ENCODE measurements at places on chromosomes 6 and 20.

- no peak for DNase-seq
Observed at GRCh38 chr6:152572338-152573088, 64.6 kb downstream of the SYNE1 start.

DNA sequence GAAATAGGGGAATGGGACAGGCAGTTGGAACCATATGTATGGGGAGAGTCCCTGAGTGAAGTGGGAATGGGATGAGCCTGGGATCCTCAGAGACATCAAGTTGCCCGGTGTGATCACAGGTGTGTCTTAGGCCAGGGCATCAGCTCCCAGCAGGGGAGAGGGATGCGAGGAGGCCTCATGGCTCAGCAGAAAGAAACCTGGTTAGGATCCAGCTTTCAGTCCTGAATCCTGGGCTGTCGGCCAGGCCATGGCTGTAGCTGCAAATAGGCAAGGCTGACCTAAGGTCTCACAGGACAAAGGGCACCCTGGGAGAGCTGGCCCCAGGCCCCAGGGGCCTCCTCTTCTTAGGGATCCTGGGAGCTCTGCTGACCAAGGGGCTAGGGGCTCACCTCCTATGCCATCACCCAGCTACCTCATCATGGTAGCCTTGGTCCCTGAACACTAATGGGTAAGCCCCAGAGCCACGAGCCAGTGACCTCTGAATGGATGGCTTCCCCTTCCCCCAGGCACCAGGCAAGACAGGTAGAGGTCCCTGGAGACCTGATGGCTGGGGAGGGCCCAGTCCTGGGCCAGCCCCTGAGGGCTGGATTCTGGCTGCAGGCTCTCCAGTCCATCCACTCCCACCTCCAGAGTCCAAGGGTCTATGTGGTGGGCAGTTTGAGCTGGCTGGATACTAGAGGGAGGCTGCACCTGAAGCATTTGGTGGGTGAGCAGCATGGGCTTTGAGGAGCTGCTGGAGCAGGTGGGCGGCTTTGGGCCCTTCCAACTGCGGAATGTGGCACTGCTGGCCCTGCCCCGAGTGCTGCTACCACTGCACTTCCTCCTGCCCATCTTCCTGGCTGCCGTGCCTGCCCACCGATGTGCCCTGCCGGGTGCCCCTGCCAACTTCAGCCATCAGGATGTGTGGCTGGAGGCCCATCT, at the start of gene SLC22A7:
Gene SLC22A7 (plus strand): TSS at position 617 of the 921 bp plus-strand sequence. CDS start 99 bp downstream, at position 716.
- DNase-seq, result no peak

GRCh38 chr6:73579389-73579788, 58.6 kb upstream of the EEF1A1 start:
- DNase-seq, result no peak

DNA sequence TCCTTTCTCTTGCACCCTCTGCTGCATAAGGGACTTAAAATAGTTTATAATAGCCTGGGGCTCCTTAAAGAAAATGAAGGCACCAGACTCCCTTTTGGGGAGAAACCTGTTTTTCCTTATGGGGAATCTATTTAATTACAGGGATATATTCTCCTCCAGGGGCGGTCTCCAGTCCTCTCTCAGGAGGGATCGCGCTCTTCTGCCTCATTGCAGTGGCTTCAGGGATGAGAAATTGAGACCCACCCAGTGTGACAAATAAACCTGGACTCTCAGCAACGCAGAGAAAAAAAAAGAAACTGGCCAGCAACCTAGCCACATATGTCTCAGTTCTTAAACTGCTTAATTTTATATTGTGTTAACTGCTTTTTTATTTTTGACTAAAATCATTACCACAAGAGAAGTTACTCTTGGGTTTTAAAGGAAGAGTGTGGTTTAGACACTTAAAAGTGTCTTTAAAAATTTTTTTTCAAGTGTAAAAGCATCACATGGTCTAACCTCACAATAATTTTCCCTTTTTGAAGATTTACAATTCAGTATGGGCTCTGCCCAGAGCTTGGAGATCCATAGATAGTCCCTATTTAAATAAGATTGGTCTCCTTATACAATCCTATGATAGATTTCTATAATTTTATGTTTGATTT, 11.7 kb upstream of the GOPC start:
- no peak for DNase-seq

GRCh38 chr6:170199716-170200115, 91.2 kb downstream of the DLL1 start:
- no peak for DNase-seq

GRCh38 chr6:32105433-32105832, 3.7 kb downstream of the TNXB start:
- DNase-seq, result no peak

- DNase-seq, result no peak
Observed at GRCh38 chr20:34943808-34944567, 11.6 kb downstream of the GSS start.

GRCh38 chr6:153024709-153025017, 22.2 kb upstream of the MTRF1L start:
- DNase-seq, result no peak

- no peak for DNase-seq
Observed at GRCh38 chr20:61049684-61050083, 202.4 kb upstream of the CDH4 start.

DNA sequence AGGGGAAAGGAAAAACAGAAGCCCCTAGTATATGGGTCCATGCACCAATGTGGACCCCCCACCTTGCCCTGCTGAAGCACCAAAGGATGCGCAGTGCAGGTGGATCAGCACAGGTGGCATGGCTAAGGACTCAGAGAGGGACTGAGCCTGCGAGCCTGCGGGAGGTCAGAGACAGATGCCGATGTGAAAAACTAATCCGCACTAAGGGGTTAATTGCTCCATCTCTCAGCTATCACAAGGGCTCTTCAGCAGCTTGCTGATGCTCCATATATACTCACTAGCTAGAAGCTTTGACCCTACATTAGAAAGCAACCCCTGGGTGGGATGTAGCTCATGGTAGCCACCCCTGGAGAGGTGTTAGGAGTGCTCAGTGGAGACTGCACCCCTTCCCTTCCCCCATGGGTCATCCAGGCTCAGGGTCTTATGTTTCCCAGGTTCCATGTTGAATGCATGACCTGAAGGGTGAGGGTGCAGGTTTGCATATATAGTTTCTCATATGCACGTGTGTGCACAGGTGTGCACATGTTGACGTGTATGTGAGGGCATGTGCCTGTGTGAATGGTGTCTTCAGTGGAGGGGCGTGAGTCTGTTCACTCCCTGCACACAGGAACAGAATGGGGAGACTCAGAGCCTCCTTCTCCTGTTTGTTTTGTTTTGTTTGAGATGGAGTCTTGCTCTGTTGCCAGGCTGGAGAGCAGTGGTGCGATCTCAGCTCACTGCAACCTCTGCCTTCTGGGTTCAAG, 13.4 kb upstream of the IP6K3 start:
- no peak for DNase-seq

DNA sequence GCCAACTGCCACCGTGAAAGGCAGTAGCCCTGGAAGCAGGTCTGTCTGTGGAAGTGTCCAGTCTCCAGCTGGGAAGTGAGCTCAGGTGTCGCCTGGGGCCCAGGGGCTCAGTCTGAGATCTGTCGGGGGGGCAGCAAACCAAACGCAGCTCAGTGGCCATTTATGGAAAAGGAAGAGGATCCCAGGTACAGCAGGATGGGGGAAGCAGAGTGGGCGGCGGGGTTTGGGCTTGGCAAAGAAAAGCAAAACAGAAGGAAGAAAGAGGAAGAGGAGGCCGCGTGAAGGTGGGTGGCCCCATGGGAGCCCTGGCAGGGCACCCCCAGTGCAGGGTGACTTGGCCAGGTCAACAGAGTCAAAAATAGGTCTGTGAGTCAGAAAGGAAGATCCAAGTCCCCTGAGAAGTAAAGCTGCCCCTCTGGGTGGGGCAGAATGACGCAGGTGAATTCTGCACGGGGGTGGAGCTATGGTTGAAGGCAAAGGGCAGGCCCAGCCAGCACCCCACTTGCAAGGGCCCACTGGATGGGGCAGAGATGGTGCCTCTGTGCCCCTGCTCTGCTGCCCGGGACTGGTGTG, 5.3 kb downstream of the PXDC1 start:
- no peak for DNase-seq

DNA sequence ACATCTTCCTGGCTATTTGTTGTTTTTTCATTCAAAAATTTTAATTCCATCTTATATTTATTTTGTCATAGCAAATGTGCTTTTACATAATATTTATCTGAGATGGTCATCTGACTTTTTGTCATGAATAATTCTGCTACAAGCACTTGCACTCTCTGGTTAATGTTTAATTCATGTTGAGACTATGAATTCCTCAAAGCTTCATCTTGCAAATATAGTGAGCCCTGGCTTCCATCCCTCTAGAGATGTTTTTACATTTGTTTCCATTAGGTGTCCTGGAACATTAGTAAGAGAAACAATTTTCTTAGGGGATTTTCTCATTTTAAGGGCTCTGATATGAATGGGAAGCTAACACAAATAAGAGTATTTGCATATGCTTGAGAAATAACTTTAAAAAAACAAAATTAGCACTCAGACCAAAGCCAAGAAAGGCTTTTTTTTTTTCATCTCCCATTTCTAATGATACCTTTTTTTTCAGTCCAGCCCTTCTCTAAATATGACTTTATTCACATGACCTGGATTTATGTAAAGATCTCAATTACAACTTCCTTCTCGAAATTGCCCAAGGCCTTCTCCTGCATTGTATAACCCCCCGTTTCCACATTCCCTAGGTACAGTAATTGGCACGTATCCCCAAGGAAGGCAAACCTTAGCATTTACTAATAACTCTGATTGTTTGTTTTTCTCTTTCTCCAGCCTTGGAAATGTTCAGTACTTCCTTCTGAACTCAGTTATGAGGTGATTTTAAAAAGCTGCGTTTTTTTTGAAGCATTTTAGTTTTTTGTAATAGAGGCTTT, 797.0 kb upstream of the GJE1 start:
- no peak for DNase-seq
